NCI-H748 treated with DMSO at 0.1 percent for 48 hours (cell line): ENCODE measurements at places on chromosomes 3 and 15.

GRCh38 chr3:33921608-33922007 is 123.2 kb downstream of the PDCD6IP start:
- DNase-seq = no peak

GRCh38 chr3:112656043-112656442 is 15.1 kb upstream of the CCDC80 start:
- DNase-seq = no peak

DNA sequence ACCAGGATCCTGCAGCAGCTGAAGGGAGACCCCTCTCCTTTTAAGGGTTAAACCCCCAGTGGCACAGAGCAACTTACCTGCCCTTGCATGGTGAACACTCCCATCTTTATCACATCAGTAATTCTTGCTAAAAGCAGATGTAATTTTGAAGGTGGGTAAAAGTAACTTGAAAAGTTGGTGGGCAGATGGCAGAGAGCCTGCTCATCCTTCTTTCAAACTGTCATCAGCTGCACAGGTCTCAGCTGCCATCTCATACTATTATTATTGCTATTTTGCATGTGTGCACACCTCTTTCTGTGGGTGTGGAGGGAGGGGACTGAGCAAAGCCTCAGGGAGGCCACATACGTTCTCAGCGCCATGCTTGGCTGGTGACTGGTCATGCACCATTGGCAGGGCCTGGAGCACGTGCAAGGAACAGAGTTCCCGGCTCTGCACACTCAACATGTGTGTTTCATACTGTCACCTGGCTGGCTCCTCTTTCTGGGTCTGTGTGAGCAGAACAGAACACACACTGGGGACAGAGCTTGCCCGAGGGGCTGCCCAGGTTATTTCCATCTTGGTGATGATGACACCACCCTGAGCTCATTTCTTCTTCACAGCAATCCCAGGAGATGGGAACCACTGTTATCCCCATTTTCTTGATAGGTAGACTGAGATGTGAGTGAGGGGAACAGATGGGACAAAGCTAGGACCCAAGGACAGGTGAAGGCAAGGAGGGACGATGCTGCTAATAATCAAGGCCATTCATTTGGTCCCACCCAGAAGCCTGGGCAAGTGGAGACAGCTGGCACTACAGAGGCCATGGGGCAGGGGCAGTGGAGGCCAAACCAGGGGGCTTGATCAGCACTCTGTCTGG is 95.8 kb upstream of the KLF13 start:
- DNase-seq = no peak

DNA sequence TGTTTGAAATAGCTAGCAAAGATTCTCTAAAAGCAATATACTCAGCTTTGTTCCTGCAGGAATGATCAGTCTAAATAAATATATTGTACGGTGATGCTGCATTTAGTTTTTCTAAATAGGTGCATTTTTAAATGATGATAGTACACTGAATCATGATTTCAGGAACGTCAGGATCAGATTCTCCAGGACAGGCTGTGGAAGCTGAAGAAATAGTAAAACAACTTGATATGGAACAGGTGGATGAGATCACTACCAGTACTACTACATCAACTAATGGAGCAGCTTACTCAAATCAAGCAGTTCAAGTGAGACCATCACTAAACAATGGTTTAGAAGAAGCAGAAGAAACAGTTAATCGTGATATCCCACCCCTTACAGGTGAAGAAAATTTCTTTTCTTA is 46.3 kb upstream of the EIF3J start:
- no peak for DNase-seq

DNA sequence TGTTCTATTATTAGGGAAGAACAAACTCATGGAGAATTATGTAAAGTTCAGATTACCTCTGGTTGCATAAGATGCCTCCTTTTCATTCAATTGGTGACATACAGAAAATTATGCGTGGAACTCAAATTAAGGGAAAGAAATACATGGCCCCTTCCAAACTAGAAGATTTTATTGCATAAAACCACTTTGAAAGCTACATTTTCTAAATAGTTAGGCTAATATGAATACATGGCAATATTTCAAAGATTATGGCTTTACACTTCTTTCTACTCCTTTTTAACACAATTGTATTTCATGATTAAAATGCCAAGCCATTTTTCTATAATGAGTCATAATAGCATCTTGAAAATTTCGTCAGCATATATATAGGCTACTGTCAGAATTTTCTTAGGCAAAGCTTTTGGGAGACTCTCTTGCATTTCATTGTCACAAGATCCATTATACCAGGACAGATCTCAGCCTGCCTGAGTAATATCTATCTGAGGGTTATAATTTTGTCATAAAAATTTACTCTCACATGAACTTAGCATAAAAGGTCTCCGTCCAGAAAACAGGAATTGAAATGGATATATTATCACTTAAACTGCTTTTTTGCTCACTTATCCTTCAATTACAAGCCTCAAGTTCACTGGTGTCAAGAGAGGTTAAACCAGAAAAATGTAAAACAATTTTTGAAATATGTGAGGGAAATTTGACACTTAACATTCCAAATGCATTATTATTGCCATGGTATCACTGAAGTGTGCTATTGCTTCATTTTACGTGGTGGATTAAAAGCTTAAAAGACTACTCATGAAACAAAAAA is 37.1 kb downstream of the CPA3 start:
- DNase-seq = no peak

DNA sequence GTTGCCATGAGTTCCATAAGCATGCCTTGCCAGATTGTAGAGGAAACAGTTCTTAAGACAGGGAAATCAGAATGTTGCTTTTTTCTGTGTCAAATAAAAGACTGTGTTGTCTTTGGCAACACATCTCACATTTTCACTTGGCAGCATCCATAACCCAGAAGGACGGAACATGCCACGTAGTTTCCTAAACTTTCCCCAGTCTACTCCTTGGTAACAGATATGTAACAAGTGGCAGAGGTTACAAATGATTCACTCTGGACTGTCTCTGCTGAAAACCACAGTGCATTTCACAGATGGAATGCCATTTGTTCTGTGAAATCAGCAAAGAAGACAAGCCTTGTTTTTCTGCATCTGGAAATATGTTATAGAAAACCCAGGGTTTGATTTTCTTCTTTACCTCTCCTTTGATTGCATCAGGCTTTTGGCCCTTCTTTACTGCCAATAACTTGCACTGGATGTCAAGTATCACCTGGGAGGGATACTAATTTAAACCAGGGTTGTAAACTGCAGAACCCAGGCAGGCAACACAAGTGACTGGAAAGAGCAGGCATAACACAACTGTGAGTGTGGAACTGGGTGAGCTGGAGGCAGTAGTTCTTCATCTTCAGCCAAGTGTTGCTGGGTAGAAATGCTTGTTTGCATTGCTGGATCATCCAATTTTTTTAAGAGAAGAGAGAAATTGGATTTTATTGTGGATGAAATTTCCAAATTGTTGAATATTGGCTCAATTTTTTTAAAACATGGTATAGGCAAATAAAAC is 124.4 kb upstream of the FOXB1 start:
- DNase-seq = no peak

- no peak for DNase-seq
Measured at GRCh38 chr15:80823995-80824394, 44.8 kb downstream of the CEMIP start.

GRCh38 chr3:29065211-29065785 is 215.6 kb upstream of the RBMS3 start:
- peak; percentile 85 for DNase-seq

DNA sequence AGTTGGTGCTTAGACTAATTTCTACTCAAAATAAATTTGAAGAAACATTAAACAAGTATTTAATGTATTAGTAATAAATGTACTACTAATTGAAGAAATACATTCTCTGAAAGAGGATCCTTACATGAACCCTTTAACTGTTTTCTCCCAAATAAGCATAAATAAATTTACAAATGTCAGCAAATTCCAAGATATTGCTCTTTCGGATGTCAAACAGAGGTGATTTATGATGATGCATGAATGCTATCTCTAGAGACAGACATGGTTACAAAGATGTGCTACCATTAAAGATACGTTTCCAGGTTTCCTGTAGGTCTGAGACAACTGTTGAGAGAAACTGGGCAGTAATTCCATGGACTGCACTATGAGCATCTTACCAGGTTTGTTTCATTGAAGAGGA is 629 bp downstream of the GABRR3 start:
- no peak for DNase-seq

GRCh38 chr3:66302288-66302687 is 81.5 kb downstream of the SLC25A26 start:
- no peak for DNase-seq

GRCh38 chr3:44954962-44955361 is 21.0 kb downstream of the ZDHHC3 start:
- no peak for DNase-seq

- no peak for DNase-seq
Measured at GRCh38 chr3:30342318-30343060, 263.9 kb upstream of the TGFBR2 start.
